ENCODE measurements at places on chromosomes 16 and 17.

DNA sequence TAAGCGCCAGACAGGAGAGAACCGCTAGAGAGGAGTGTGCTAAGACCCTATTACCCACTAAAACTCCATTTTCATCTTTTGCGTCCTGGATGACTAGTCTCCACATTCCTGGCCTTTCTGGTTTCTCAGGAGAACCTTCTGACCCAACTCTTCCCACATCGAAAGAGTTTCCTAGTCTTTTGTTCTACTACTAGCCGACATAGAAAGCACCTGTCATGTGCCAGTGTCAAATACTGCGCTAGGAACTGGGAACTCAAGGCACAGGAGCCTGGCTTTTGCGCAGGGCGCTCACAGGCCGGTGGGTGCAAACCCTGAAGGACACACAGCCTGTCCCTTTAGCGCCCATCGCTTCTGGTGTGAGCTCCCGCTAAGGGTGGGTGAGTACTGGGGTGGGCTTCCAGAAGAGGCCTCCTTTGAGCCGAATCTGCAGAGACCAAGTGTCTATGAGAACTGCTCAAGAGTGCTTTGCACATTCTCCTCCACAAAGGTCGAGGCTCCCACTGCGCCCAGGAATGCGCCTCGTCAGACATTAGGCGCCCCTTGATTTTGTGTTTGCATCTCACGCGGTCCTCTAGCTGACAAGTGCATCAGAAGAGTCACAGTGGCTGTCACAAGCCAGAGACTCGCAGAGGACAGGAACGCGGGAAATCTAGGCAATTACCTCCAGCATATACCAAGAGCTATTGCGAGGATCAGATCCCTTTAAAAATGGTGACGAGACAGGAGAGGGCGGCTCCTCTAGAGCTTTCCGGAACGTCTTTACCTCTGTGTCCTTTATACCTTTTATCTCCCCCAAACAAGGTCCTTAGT, 2.0 kb upstream of the PSMB3 start:
- DNase-seq: peak; percentile 31

DNA sequence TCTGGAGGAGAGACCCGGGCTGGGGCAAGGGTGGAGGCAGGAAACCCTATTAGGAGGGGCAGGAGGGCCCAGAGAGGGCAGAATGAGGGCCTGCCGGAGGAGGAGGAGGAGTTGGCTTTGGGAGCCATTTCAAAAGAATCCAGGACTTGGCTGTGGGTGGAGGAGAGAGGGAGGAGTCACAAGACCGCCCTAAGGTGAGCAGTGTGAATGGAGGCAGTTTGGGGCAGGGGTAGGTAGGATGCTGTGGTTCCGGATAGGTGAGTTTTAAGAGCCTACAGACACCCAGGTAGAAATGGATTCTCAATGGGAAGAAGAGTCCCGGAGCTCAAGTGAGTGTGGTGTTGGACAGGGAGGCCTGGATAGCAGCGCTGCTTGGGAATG, 80.3 kb downstream of the ARHGAP23 start:
- no peak for DNase-seq

DNA sequence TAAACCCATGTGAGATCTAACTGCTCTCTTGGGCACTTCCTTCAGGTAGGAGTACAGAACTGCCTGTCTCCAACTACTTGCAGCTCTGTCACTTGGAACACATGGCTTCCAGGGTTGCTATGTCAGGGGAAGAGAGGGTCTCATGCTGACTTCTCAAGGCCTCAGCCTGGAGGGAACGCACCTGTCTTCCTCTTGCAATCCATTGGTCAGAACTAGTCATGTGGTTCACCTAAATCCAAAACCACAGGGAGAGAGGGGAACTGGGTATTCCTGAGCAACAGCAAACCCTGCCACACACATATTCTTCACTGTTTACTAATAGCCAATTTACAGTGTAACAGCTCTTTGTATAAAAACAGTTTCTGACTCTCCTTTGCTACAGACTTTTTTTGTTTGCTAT, 206.1 kb downstream of the KCNJ2 start:
- DNase-seq: no peak

DNA sequence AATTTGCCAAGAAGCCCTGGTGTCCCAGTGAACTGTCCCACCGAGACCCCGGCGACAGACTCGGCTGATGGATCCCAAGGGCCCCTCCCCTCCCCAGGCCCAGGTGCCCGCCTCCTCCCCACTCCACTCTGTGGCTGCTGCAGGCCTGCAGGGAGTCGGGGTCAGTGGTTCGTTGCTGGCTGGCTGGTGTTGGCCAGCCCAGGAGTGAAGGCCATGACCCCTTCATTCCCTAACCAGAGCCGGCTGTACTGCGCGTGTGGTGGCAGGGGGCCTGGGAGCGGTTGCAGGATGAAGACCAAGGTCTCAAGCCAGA, 9.2 kb upstream of the TBX2 start:
- DNase-seq: no peak

- DNase-seq: no peak
These were observed 46.9 kb upstream of the SIAH1 start for GRCh38 chr16:48432136-48432535.

- no peak for DNase-seq
These were observed 5.6 kb downstream of the FMNL1 start for GRCh38 chr17:45227101-45227925.

- no peak for DNase-seq
These were observed 37.9 kb downstream of the COTL1 start for GRCh38 chr16:84579936-84580335.

DNA sequence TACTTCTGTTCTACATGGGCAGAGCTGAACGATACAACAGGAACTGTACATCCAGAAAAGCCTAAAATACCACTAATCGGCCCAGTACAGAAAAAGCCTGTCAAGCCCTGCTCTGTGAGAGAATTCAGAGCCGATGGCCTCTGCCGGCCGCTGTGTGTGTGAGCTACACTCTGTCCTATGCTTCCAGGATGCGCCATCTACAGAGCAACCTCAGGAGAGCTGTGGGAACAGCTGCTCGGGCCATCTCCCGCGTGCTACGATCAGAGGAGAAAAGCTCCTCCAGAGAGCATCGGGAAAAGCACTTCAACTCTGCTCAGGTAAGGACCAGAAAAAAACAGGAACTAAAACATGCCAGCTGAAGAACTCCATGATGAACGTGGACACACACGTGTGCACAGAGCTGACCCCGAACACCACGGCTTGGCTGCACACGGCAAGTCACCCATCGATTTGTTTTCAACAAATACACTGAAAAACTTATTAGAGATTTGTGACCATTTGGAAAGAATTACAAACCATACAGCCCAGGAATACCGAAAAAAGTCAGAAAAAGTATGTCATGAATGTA, 115.9 kb downstream of the ANKRD11 start:
- peak; percentile 68 for DNase-seq

GRCh38 chr16:68257251-68257905, 6.9 kb upstream of the SLC7A6 start:
- peak; percentile 69 for DNase-seq

- DNase-seq: no peak
These were observed 451 bp downstream of the IL32 start for GRCh38 chr16:3065742-3066439.

- peak; percentile 52 for DNase-seq
These were observed 31.1 kb upstream of the JPH3 start for GRCh38 chr16:87570938-87571867.

DNA sequence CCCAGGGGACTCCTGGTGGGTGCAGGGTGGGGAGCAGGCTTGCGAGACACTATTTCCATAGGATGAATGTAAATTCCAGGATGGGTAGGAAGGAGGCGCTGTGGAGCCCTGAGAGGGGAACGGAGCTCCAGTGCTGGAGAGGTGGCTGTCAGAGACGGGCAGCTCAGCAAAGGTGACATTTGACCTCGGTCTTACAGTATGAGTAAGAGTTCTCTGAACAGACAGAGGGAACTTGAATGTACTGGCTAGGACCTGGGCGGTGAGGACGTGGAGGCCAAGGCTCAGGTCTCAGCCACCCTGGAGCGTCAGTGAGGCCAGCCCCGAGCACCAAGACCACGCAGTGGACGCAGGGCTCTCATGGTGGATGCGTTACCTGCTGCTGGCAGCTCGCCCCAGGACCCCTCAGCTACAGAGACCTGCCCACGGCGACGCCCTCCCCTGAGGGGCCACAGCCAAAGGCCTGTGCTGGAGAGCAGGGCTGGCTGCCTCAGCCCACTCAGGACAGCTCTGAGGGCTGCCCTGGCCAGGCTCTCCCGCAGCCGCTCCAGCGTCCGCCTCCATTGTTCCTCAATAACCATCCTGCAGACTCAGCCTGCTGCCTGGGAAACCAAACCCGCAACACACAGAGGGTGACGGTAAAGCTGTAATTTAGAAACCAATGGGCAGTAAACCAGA, 65.9 kb upstream of the TNRC6C start:
- no peak for DNase-seq

DNA sequence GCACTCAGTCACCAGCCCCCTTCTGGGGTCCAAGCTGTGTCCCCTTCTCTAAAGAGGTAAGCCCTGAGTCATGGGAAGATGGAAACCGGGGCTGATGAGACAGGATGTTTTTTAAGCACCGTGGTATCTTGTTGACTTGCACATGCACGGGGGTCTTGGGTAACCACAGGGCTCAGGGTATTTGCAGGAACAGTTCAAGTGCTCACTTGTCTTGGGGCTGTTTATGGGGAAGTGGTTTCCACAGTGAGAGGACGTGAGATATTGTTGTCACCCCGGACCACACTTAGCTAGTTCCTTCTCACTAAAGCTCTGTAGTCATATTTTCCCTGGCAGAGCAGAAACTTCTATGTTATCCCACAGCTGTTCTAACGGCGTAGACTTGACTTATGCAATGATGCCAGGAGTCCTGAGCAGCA, 7.7 kb downstream of the CCL3L1 start:
- DNase-seq: no peak

DNA sequence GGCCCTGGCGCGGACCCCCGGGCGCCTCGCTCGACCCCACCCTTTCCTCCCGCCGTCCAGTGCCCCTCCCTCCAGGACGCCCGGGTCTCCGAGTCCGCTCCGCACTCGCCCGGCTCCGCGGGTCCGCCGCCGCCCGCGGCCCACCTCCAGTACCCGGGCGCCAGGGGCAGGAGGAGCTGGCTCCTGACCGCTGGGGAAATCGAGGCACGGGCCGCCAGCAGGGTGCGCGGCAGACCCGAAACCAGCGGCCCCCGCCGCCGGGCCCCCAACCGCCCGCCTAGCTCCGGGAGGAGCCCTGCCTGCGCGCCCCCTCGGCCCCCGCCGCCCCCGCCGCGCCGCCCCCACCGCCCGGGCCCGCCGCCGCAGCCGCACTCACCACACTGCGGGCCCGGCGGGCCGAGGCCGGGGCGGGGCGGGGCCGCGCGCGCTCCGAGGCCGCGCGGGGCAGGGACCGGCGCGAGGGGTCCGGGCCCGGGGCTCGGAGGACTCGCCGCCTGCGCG, 333 bp downstream of the MAFG start:
- DNase-seq: no peak

DNA sequence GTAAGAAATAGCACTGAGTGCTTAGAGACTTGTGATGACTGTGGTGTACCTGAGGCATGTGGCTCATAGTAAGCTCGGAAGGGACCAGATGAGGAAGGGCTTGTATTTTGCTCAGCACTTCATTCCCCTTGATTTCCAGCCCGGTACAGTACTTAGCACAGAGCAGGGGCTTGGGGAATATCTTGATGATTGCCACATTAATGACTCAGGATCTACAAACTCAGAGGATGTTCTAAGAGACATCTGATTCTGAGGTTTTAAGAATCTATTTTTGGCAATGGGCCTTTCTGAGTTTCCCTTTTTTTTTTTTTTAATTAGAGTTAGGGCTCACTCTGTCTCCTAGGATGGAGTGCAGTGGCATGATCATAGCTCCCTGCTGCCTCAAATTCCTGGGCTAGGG, 9.1 kb downstream of the ASPHD1 start:
- no peak for DNase-seq

- DNase-seq: no peak
These were observed 7.8 kb upstream of the MLLT6 start for GRCh38 chr17:38697061-38697820.

DNA sequence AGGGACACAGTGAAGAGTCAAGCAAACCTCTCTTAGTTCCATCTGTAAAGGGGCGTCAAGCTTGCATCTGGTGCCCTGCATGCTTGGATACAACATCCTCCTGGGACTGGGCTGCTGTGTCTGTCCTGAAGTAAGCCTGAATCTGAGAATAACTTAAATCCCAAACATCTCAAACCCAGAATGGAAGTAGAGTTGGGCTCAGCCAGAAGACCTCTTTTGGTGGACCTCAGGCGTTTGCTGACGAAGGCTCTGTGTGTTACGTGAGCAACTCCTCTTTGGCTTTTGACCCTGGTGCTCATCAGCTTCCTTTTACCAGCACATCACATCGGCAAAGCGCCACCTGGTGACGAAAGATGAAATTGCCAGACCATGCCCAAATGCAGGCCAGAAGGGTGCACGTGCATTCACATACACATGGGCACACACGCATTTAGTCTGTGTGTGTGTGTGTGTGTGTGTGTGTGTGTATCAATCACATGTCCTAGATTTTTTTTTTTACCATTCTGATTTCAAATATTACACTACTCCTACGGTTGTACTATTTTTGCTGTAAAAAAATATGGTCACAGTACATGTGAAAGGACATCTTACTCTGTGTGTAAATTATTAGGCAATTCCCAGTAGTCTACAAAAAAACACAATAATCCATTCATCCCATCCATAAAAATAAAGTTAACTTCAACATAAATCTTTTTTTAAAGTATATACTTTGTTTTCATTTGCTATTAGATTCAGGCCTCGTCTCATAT, 41.1 kb upstream of the FOXJ1 start:
- DNase-seq: peak; percentile 84

GRCh38 chr16:46800494-46800893, 30.5 kb downstream of the C16orf87 start:
- no peak for DNase-seq

GRCh38 chr16:72873853-72874252, 174.1 kb downstream of the ZFHX3 start:
- DNase-seq: no peak

- DNase-seq: no peak
These were observed 78.3 kb downstream of the RMI2 start for GRCh38 chr16:11423315-11424117.

DNA sequence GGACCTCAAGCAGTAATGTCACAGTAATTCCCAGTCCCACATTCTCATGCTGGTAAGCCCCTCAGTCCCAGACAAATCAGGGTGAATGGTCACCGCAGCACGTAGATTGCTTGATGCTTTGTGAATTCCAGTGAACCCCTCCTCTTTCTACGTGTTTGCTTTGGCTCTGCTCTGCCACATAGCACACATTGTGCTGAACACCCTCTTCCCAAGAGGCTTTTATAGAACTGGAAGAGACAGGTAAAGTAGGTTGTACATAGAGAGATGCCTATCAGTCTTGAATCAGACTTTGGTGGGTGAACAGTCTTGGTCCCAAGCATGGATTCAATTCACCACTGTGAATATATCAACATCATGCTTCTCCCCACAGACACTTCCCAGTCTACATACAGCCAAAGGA, 579 bp upstream of the KRTAP9-6 start:
- DNase-seq: no peak

GRCh38 chr17:10327640-10328039, 45.2 kb downstream of the MYH13 start:
- DNase-seq: no peak

DNA sequence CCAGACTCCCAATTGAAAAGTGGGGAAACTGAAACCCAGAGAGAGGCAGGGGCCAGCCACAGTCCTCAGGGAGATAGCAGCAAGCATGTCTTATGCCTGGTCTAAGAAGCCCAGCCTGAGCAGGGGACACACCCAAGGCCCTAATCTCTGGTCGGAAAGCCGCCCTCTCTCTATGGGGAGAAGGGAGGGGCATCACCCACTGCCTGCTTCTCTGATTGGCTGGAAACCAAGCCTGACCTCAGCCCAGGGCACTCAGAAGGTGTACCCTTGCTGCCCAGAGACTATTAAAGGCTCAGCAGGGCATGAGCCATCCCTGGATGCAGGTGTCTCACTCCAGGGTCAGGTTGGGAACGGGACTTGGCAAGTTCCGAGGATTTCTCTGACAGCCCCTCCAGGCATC, 5.7 kb upstream of the KRT13 start:
- DNase-seq: peak; percentile 18

- DNase-seq: no peak
These were observed 23.9 kb downstream of the SLC38A10 start for GRCh38 chr17:81271226-81271625.
